Cortex of kidney (tissue), 1 donor: ENCODE measurements at places on chromosomes 1 and 21.

DNA sequence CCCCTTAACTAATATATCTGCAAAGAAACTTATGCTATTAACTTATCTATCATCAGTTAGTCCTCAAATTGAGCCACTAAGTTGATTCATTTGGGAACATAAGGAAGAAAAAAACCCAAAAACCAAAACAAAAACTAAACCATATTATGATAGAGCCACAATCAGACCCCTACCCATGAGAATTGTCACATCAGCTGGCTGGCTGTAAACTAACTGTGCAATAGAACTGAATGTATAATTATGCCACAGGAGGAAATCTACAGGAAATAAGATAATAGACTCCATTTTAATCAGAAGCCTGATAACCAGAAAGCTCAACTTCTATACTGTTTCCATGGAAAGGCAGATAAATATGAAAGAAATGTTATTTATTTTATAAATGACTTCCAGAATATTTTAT lies 110.0 kb downstream of the RGL1 start:
- DNase-seq = no peak

DNA sequence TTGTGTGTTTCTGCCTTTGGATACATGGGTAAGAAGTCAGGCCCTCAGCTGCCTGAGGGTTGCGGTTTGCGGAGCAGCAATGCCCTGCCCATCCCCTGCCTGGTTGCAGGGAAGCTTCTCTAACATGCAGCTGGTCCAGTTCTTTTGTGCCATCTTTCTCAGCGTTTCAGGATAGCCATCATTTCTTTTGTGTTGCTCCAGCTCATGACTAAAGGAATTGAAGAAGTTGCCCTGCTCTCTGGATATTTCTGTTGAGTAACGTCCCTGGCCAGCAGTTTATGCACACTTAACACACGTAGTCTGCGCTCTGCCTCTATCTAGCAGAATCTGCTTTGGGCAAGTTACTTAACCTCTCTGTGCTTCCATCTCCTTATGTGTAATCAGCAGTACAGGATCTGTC lies 62.1 kb downstream of the DOP1B start:
- no peak for DNase-seq

GRCh38 chr1:203609979-203610493 lies 16.6 kb upstream of the ATP2B4 start:
- DNase-seq = no peak

- DNase-seq = no peak
Observed at GRCh38 chr1:50841791-50842387, 118.2 kb downstream of the FAF1 start.

- no peak for DNase-seq
Observed at GRCh38 chr1:55214934-55215193, 300 bp downstream of the USP24 start.

DNA sequence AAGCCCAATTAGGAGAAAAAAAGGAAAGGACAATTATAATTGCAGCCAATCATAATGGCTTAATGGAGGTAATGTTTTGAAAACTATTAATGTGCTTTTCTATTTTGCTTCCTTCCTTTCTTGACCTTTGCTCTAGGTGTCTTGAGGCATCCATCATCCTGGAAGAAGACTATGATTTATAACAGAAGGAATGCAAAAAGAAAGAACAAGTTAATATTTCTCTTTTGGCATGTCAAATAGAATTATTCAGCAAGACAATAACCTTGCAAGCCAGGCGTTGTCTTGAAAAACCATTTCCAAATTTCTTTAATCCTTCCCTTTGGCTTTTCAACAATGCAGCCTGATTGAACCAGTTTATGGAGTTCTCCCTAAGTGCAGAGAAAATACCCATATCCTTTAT lies 107.7 kb upstream of the USP24 start:
- no peak for DNase-seq

DNA sequence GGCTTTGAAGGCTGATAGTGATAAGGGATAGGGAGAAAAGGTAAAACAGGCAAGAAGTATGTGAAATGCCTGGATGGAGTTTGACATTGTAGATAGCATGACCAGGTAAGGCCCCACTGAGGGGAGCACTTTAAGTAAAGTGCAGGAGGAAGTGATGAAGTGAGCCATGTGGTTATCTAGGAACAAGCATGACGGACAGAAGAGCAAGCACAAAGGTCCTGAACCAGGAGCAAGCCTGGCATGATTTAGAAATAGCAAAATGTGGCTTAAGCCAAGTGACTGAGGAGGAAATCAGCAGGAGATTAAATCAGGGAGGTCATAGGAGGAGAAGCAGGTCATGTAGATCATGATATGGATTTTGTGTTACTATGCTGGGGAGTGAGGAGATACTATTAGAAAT lies 129.2 kb downstream of the GLUL start:
- no peak for DNase-seq

DNA sequence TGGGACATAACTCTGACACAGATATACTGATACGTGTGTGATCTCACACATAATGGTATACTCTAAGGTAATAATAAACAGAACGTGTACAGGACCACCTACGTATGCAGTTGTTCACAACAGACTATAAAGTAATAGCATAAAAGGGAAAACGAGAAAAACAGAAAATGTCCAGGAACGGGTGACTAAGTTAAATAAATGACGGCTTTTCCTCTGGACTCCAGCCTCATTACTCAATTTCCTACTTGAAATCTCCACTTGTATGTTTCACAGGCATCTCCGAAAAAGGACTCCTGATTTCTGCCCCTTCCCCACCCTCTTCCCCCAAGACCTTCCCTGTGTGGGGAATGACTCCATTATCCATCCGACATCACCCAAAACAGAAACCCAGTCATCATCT lies 95.1 kb downstream of the JAK1 start:
- DNase-seq = no peak

DNA sequence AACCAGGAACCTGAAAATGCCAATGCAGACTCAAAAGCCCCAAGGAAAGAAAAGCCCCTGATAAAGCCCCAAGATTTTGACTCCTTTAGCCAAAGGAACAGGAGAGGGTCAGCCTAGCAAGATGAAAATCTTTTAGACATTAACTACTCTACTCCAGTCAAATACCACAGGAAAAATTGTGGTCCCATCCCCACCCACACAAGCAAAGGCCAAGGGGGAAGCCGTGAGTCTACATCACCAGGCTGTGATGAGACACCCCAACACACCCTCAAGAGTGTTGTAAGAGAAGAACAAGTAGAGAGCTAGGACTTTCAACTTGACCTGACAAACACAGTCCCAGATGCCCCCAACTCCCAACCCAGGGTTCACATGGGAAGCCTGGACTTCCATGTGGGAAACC lies 192.8 kb upstream of the NR5A2 start:
- DNase-seq = no peak

- no peak for DNase-seq
Observed at GRCh38 chr1:245997471-245998258, 509.4 kb downstream of the SMYD3 start.

DNA sequence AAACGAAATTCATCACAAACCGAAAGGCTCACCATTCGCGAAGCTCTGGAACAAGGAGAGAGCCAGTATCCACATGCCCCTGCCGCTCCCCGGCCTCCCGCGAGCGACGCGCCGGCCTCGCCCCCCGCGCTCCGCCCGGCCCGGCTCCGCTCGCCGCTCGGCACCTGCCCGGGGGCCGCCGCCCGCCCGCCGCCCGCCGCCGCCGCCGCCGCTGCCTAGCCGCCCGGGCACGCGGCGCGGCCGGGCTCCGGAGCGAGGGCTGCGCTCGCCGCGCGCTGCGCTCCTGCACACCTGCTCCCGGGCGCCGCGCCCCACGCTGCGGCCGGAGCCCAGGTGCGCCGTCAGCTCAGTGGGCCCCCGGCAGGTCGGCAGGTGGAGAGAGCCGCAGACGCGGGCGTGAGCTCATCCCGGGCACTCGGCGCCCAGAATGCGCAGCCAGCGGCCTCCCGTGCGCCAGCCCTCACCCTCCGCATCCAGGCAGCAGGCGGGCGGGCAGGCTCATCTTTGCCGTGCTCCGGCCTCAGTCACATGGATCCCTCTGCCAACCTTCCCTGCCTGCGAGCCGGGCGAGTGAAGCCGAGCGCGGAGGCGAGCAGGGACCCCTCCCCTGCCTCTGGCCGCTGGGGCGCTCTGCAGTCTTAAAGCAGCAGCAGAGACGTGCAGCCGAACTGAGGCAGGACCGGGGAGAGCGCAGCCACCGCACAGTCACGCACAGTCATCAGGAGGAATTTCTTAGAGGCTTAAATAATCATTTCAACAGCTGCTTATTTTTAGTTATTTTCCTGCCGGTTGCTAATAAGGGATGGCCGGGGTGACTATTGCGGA lies at the start of gene DSCAM:
Gene DSCAM (minus strand): TSS at position 572 of the 825 bp plus-strand sequence. CDS start 497 bp downstream, at position 75.
- DNase-seq = no peak

DNA sequence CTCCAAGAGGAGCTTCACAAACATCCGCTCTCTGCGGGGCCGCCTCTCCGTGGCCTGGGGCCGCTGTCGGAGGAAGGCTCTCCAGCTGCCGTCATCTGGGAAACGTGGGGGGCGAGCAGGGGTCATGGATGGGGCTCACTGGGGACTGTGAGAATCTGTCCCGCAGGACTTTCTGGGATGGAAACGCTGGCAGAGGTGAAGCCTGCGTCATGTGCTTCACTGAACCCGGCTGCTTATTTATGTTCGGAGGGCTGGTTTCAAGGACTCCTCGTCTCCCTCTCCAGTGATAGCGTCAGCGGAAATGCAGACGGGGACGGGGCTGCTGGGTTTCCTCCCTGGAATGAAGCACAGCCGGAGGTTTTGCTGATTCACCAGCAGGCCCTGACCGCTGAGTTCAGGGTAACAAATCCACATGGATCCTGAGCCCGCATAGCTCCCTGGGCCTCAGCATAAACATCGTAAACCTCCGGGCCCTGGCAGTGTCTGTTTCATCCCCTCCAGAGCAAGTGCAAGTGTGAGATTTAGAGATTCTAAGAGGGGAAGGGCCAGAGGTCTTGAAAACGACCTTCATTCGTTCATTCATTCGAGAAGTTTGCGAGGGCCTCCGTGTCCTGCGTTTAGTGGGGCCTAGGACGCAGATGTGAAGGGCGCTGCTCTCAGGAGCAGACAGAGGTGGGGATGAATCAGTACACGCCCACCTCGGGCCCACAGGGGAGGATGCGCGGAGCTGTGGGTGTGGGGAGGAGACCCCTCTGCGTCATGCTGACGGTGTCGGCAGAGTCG lies 7.0 kb upstream of the POFUT2 start:
- no peak for DNase-seq

- DNase-seq = no peak
Observed at GRCh38 chr1:30423570-30423969, 299.8 kb downstream of the MATN1 start.

GRCh38 chr21:33028287-33028670 lies 2.5 kb downstream of the OLIG2 start:
- DNase-seq = no peak

GRCh38 chr1:150791585-150791984 lies 16.5 kb downstream of the CTSK start:
- no peak for DNase-seq

- no peak for DNase-seq
Observed at GRCh38 chr1:147635342-147635741, 35.0 kb downstream of the ACP6 start.

DNA sequence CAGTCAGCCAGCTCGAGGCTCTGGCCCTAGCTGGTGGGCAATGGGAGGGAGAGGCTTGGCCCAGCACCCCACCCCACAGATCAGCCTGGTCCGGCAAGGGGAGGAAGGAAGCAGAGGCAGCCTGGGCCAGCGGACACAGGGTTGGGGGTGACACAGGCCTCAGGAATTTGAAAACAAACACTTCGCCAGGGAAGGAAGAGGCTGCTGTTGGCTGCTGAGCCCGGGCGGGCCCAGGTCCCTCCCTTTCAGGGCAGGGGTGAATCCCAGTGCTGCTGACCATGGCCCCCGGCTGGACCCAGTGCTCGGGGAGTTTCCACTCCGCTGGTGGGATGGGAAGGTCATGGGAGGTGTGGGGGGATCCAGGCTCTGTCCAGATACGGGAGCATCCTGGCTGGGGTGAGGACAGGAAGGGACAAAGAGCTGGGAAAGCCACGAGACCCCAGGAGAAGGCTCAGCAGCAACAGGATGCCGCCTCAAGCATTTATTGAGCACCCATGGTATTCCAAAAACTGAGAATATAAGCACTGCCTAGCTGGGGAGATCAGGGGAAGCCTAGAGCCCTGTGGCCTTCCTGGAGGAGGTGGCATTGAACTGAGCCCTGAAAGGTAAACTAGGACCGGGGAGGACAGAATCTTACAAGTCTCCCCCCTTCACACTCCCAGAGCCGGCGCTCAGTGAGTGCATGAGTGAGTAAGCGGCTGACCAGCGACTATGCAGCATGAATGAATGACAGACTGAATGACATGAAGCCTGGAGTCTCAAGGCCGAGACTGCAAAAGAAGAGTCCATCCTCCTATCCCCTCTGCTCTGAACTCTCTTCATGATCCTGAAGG lies 26.2 kb upstream of the EPHA2 start:
- DNase-seq = no peak

DNA sequence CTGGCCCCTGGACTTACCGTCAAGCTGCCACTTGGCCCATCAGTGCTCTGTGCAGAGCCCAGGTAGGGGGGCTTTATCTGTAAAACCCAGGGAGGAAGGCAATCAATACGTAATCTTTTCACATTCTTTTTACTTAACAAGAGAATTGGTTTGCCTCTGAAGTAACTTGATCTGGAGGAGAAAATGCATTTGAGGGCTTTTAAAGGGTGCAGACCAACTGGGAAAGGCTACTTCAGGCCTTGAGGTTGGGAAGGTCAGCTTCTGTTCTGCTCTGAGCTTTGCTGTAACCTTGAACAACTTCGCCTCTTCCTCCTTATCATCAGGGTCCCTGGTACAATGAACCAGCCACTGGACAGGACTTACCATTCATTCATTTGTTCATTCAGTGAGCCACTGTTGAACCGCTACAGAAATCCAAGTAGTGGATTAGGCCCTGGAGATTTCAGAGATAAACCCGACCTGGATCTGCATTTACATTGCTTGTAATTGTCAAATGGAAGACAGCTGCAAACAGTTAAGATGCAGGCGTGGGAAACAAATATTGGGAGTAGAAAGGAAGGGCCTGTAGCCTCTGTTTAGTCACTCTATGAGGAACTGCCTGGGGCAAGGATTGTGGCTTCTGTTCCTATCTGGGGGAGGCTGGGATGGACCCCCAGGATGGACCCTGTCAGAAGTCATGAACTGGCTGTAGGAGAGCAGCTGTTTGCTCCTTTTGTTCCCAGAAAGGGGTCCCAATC lies 90.9 kb downstream of the MAN1C1 start:
- DNase-seq = no peak

- DNase-seq = no peak
Observed at GRCh38 chr1:231170875-231171274, 9.0 kb downstream of the TRIM67 start.

DNA sequence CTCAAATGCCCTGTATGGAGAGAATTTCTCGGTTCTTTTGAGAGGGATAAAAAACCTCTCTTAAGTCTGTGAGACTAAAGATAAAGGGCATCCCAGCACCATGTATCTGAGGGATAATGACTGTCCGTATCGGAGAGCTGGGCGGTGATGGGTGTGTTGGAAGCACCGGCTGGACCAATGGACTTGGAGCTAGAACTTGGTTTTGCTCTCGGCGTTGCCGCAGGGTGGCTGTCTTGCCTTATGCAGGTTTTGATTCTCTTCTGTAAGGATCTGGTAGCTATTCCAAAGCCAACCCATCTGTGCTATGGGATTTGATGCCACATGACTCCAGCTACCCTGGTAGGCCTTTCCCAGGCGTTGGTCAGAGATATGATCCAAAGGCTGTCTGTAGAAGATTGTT lies 348.8 kb downstream of the KIF26B start:
- DNase-seq = no peak
